Stimulated activated naive CD4-positive, alpha-beta T cell (primary cell): ENCODE measurements at places on chromosomes 11 and 22.

DNA sequence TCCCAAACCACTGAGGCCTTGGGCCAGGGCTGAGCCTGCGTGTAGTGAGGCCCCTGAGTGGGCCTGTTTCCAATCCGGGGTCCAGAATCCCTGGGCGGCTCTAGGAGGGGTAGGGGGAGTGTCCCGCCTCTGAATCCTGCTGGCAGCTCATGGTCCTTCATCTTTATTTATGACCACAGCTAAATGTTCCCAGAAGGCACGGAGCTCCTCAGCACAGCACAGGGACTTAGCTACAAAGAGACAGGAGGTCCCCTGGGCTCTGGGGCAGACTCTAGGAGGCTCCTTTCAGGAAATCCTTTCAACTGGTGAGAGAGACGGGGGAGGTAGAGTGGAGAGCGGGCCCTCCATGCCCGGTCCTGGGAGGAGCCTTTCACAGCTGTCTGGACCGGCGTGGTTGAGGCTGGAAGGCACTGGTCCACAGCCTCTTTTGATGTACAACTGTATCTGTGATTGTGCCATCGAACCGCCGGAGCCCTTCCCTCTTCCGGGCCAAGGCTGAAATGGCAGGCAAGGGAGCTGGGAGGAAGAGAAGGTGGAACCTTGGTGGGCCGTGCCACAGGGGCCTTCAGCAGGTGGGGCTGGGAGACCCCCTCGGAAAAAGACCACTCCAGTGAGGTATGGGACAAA lies 46.8 kb downstream of the SCUBE1 start:
- no peak for DNase-seq

DNA sequence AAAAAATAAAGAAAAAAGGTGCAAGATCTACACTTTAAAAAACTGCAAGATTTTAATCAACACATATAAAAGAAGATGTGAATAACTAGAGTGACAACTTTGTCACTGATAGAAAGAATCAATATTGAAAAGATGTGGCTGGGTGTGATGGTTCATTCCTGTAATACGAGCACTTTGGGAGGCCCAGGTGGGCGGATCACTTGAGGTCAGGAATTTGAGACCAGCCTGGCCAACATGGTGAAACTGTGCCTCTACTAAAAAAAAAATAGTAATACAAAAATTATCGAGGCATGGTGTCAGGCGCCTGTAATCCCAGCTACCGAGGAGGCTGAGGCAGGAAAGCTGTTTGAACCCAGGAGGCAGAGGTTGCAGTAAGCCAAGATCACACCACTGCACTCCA lies 21.0 kb upstream of the FBLN1 start:
- no peak for DNase-seq

- no peak for DNase-seq
Observed at GRCh38 chr22:48053486-48053885, 1291.0 kb downstream of the TBC1D22A start.

DNA sequence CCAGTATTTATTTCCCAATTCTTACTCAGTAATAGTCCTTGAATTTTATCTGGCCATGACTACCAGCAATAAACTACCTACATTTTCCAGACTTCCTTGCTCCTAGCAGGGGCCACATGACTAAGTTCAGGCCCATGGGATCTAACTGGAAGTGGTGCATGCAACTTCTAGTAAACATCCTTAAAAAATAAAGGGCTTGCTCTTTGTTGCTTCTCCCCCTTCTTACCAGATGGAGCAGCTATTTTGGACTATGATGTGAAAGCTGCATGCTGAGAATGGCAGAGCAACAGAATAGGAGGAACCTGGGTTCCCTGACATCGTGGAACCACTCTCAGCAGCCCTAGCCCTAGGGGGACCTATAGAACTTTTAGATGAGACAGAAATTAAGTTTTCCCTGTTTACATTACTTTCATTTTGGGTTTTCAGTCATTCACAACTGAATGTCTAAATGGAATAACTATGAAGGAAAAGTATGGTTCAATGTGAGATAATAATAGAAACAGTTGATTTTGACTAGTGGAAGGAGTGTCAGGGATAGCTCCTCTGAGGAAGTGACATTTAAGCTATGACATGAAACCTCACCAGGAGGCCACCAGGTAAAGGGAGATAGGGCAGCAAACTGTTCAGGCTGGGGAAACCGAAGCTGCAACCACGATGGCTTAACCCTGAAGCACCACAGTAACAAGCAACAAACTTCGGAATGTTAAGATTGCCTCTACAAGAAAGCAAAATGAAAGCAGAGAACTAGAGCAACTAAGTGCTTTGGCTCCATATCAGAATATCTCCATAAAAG lies 48.9 kb downstream of the PHF21A start:
- no peak for DNase-seq

- no peak for DNase-seq
Observed at GRCh38 chr22:17781319-17782031, 7.2 kb upstream of the BID start.

- DNase-seq: no peak
Observed at GRCh38 chr22:45704648-45705047, 33.0 kb downstream of the ATXN10 start.

DNA sequence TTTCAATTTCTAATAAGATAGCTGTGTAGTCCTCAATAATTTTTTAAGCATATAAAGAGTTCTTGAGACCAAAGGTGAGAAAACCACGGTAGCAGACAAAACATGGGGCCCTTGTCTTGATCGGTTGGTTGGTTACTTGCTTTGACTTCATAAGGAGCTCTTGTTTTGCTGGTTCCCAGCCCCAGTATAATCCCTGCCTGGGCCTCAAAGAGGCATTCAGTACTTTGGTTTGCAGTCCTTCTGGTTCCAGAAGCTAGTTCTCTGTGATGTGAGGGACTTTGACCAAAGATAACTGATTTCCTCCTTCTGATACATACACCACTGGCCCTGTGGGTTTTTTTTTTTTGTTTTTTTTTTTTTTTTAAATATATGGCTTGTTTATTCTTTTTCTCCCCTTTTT lies 17.1 kb downstream of the MARK2 start:
- no peak for DNase-seq

GRCh38 chr22:19658967-19659804 lies 55.1 kb upstream of the SEPTIN5 start:
- no peak for DNase-seq

- DNase-seq: no peak
Observed at GRCh38 chr11:78373689-78374088, 43.9 kb downstream of the GAB2 start.

DNA sequence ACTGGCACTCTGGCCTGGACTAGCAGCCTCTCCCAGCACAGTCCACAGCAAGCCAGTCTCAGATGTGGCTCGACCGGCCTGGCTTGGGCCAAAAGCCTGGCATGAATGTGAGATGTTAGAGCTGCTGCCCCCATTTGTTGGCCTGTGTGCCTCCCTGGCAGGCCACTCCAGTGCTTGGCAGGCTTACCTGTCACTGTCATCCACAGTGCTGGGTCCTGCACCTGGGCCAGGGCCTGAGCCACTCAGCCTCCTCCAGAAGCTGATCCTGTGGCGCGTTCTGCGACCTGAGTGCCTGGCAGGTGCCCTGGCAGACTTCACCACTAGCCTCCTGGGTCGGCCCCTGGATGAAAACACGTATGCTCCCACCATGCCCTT lies 36.1 kb downstream of the RRP8 start:
- no peak for DNase-seq

DNA sequence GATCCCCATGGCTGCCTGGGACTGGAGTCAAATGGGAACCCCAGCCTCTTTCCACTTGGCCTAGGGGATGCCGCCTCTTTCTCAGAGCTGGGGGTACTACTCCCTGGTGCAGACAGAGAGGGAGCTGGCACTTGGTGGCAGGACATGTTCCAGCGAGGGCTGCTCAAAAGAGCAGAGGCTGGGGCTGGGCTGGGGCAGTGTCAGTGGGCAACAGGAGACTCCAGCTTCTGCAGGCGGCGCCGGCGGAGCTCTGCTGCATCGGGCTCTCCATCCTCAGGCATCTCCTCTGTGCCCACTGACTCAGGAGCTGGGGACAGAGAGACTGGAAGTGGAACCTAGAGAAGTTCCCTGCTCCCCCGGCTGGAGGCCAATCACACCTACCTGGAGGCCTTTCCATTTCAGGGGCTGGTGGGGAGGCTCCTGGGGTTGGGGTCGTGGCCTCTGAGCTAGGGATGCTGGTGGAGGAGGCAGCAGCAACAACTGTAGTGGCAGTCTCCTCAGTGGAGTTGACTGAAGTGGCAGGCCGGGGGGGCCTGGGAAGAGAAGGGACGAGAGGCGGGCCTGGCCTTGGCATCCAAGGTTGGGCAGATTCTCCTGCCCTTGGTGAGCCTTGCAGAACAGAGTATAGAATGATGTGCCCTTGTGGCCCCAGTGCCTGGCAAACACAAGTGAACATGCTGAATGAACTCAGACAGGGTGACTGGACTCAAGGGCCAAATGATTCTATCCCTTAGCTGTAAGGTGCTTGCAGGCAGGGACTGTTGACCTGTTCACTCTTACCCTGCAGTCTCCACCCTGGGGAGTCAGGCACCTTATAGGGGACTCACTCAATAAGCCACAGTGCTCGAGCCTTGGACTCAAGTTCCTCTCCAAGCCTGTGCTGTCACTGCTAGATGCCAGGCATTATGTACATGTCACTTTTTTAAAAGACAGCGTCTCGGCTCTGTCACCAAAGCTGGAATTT lies 5.9 kb downstream of the SYVN1 start:
- no peak for DNase-seq

DNA sequence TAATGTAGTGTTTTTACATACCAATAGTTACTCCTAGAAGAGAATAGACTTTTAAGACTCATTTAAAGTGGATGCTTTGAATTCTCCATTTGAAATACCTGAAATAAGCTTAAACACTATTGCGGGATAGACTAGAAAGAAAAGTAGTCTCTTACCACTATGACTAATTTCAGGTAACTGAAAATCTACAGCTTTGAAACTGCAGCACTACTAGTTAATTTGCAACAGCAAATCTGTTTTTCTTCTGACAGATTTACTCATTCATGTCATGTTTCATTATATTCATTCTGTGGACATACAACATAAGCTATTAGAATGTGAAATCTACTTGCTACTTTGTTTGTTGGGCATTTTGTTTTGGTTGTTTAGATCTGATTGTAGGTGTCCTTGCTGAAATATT lies 153.6 kb downstream of the MAML2 start:
- DNase-seq: no peak

- DNase-seq: no peak
Observed at GRCh38 chr11:22807391-22807790, 22.2 kb downstream of the SVIP start.

DNA sequence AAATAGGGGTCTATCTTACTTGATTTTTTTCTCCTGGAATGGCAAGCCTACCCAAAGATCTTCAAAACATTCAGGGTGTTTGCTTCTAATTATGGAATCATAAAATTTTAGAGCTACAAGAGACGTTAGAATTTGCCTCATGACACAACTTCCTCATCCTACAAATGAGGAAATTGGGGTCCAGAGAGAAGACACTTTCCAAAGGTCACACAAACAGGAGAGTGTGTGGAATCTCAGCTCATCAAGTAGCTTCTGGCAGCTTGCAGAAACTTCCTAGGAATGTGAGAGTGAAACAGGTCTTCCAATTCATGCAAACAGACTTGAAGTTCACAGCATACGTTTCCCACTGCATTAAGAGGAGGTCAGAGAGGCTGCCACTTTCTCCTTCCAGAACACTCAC lies 976.0 kb downstream of the OPCML start:
- no peak for DNase-seq

DNA sequence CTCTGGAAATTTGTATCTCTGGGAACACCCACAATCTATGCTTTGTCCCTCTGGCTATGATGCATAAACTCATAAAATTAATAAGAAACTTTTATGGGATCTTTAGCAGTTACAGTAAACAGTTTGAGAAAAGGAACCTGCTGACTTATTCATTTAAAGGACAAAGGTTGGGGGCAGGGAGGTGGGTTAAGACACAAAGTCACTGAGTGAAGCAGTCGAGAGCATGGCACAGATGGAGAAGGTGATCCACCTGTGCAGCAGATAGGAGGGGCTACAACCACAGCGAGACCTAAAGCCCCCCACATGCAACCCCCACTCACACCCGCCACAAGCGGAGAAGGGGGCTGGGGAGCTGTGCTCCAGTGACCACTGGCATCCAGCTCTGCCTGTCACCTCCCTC lies 45.0 kb downstream of the SMCO4 start:
- no peak for DNase-seq

DNA sequence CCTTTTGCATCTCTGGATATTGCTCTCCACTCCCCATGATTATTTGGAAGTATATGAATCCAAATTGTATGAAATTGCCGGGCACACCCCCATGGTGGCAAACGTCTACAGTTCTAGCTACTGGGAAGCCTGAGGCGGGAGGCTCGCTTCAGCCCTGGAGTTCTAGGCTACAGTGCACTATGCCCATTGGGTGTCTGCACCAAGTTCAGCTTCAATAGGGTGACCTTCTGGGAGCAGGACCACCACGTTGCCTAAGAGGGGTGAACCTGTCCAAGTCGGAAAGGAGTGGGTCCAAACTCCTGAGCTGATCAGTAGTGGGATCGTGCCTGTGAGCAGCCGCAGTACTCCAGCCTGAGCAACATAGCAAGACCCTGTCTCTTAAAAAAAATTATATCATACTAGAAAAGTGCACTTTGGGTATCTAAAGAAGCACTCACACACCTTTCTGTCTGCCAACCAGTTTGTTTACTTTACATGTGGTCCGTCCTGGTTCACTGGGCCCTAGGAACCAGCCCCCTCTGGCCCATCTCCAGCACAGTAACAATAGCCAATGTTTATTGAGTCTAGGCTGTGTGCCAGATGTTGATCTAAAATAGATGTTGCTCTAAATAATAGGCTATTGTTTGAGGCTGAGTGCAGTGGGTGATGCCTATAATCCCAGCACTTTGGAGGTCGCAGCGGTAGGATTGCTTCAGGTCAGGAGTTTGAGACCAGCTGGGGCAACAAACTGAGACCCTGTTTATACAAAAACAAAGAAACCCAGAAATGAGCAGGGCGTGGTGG lies 16.4 kb upstream of the KAT5 start:
- no peak for DNase-seq

GRCh38 chr11:1863352-1864216 lies 10.7 kb downstream of the LSP1 start:
- no peak for DNase-seq

DNA sequence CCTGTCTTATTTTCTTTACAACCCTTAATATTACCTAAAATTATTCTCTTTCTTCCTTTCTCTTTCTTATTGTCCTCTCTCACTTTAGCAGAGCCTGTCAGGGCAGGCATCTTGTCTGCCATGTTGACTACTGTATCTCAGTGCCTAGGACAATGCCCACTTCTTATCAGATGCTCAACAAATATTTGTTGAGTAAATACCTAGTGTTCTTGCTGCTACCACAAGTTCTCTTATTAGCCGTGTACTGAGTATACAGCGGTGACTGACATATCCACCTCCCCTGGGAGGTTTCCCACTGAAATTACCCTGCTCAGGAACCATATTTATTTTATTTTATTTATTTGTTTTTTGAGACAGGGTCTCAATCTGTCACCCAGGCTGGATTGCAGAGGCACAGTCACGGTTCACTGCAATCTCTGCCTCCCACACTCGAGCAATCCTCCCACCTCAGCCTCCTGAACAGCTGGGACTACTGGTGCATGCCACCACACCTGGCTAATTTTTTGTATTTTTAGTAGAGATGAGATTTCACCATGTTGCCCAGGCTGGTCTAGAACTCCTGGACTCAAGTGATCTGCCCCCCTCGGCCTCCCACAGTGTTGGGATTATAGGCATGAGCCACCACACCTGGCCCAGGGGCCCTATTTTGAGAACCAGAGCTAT lies 6.7 kb downstream of the HPX start:
- no peak for DNase-seq
